ENCODE measurements at places on chromosomes 2 and 18.

GRCh38 chr2:53484531-53484930, 283.1 kb upstream of the CHAC2 start:
- DNase-seq: no peak

- DNase-seq: no peak
Observed at GRCh38 chr2:26300234-26300925, 45.6 kb upstream of the SELENOI start.

- DNase-seq: no peak
Observed at GRCh38 chr2:16277117-16277516, 336.8 kb downstream of the MYCN start.

GRCh38 chr2:196275646-196276352, 104.4 kb upstream of the STK17B start:
- DNase-seq: no peak

- DNase-seq: no peak
Observed at GRCh38 chr2:203590496-203590895, 55.4 kb upstream of the RAPH1 start.

GRCh38 chr2:237306083-237306786, 107.7 kb downstream of the COL6A3 start:
- DNase-seq: no peak

DNA sequence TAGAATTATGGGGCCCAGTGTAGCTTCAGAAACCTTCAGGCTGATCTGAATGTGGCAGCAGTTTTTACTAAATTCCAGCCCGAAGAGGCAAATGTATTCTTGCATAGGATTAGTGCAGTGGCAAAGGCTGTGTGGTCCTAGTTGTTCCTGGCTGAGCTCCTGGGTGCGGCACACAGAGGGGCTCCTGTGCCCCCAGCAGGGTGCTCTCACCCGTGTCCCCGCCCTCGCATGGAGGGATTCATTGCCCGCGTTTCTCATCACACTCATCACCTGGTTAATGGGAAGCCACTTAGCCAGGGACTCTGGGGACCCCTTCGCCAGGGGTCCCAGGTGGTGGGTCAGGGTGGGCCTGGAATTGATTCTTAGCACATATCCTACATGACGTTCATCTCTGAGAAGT, 3.9 kb downstream of the KCNG2 start:
- DNase-seq: no peak

DNA sequence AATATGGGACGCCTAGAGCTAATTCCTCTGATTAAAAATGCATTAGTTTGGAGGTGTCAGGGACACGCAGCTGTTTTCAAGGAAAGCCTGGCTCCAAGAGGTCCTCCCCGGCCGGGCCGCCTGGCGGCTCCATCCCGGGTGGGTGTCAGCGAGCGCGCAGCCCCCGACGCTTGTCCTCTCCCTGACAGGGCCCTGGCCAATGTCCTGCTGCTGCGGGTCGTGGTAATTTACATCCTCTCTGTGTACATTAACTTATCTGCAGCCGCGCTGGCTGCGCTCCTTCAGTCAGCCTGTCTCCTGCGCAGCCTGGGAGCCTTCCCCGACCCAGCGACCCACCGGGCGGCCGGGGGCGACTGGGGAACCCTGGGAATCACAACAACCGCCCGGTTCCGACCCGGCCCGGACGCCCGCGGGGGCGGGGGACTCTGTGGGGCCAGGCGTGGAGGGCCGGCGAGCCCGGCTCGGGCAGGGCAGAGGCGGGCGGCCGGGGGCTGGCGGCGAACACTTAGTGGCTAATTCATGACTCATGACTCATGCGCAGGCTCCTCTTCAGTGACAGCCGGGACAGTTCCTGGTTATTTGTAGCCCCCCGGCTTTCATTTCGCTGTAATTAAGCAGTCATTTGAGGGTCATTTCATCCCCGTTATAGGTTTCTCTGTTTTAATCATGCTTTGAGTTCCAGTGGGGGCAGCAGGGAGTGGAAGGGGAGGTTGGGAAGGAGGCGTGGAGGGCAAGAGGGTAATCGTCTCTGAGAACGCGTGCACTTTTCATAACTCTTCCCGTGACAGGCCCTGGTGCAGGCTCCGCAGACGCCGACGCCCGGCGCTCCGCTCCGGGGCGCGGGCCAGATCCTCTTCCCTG, 141.9 kb upstream of the CTAGE1 start:
- peak; percentile 8 for DNase-seq

DNA sequence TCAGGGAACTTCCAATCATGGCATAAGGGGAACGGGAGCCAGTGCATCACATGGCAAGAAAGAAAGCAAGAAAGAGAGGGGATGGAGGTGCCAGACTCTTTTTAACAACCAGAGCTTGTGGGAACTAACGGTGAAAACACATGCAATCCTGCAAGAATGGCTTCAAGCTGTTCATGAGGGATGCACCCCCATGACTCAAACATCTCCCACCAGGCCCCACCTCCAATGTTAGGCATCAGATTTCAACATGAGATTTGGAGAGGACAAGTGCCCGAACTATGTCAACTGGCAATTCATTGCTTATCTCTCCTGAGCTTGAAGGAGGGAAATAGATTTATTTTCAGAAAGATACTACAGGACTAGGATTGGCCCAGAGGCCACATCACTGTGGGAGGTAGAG, 270.0 kb downstream of the SLC4A3 start:
- no peak for DNase-seq

GRCh38 chr18:55119016-55119415, 159.8 kb upstream of the CCDC68 start:
- DNase-seq: no peak

DNA sequence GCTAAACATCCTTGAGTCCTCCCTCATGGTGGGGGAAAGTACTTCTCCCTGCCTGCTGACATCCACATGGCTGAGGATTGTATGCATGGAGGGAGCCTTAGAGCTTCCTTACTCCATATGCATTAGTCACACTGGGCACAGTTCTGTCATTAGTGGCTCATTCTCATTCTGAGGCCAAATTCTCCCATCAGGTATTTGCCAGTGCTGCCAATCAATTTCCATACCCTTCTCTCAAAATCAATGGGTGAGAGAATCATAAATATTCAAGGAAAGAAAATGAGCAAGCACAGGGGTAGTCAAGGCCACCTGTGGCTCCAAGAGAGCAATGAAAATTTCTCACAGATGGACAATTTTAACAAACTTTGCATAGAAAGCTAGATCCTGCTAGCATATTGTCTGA, 422.6 kb upstream of the SETBP1 start:
- no peak for DNase-seq

Measured in stimulated activated CD8-positive, alpha-beta memory T cell treated with anti-CD3 and anti-CD28 coated beads, Interleukin-7, amount 100 ng/mL, for 4 hours (primary cell).